Muscle of leg (tissue), 16 donors: ENCODE measurements at places on chromosomes 4 and X. TPM values are rescaled to one million over a fixed set of nuclear protein-coding genes. Genes with fewer than 3 reads are reported as not detected.

- DNase-seq = no peak
These were observed 147.0 kb downstream of the APBB2 start for GRCh38 chr4:41067369-41067768.

- no peak for DNase-seq
These were observed 17.3 kb downstream of the LRPAP1 start for GRCh38 chr4:3514806-3515501.

DNA sequence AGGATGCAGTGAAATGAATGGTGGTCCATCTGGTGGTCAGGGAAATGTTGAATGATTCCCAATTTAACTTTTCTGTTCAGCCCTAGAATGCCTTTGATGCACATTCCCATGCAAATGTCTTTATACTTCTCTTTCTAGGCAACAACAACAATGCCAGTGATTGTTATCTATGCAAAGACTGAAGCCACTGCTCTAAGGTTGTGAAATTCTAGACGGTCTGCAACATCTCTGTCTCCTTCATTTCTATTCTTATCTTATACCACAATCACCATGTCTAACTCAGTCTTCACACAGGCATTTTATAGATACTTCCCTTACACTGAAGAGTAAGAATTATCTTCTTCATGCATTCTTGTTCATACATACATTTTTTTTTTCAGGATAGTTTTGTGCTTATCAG, 84.5 kb downstream of the HPGD start:
- no peak for DNase-seq

- no peak for DNase-seq
These were observed 1214.9 kb upstream of the IGFBP7 start for GRCh38 chr4:58325070-58325469.

DNA sequence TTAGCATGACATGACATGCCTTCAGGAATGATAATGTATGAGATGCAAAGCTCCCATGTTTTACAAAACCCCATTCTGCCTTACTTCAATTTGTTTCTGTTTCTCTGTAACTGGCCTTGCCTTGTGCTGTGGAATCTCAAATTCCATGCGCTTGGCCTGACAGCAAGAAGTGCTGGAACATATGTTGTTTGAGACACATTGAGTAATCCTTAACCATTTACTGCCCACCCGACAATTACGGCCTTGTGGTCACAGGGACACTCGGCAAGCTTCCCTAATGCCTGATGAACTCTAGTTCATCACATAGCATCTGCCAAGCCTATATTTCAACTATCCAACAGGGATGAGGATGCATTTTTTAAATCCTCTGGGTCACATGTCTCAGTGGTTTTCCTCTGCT, 226.4 kb upstream of the CASK start:
- DNase-seq = peak; percentile 85

DNA sequence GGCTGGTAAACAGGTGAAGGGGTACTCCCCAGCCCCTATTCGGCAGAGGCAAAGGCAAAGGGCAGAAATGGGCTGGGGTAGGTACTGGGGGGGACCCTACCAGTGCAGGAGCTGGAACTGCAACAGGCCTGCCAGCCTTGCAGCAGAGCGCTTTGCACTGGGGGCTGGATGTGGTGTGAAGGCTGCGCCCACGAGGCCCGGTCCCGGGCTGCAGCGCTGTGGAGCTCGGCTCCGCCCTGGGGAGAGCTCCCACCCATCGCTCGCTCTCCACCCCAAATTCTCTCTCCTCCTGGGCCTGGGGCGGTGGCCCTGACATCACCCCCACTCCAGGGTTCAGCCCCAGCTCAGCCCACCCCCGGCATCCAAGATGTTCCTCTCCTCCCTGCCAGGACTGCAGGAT, 24.2 kb downstream of the IQSEC2 start:
- DNase-seq = no peak

- DNase-seq = no peak
These were observed 513.7 kb downstream of the TLL1 start for GRCh38 chr4:166386491-166387360.

- peak; percentile 78 for DNase-seq
These were observed 117.3 kb downstream of the DRD5 start for GRCh38 chr4:9898596-9899305.

GRCh38 chr4:153773236-153773690, 13.4 kb upstream of the RNF175 start:
- no peak for DNase-seq

GRCh38 chr4:152940461-152940860, 4.3 kb downstream of the FHDC1 start:
- DNase-seq = no peak

Gene AADAT
- 5.7 TPM for total RNA-seq

DNA sequence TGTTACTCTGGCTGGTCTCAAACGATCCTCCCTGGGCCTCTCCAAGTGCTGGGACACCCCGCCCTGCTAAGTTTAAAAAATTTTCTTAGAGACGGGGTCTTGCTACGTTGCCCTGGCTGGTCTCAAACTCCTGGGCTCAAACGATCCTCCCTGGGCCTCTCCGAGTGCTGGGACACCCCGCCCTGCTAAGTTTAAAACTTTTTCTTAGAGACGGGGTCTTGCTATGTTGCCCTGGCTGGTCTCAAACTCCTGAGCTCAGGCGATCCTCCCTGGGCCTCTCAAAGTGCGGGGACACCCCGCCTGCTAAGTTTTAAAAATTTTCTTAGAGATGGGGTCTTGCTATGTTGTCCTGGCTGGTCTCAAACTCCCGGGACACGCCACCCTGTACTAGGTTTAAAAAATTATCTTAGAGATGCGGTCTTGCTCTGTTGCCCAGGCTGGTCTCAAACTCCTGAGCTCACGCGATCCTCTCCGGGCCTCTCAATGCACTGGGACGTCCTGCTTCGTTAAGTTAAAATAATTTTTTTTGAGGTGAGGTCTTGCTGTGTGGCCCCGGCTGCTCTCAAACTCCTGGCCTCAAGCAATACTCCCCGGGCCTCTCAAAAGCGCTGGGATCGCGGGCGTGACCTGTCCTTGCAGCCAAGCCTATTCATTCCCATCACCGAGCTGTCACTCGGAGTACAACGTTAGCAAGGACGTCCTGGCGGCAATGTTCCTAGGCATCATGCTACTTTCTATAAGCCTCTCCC, 1.1 kb downstream of the SLC25A6 start:
- DNase-seq = no peak

Gene SPANXD
- total RNA-seq = not detected

Gene DYNLT3
- 7.4 TPM for total RNA-seq

DNA sequence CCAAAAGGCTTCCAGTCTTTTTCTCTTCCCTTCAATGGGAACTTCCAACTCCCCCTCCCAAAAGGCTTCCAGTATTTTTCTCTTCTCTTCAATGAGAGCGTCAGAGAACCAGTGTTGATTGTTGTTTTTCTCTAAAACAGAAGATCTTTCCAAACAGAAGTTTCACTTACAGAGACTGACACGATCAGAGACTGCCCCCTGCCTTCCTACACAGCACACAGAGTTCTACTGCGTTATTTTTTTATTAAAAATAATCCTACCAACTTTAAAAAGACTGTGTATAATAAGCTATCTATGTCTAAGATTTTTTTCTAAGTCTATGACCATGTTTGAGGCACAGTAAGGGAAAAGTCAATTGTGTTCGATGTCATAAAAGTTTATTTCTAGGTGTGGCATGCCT, 3.5 kb upstream of the HTR2C start:
- no peak for DNase-seq
